Left ventricle myocardium superior (tissue), 1 donor: ENCODE measurements at places on chromosomes 4 and X.

DNA sequence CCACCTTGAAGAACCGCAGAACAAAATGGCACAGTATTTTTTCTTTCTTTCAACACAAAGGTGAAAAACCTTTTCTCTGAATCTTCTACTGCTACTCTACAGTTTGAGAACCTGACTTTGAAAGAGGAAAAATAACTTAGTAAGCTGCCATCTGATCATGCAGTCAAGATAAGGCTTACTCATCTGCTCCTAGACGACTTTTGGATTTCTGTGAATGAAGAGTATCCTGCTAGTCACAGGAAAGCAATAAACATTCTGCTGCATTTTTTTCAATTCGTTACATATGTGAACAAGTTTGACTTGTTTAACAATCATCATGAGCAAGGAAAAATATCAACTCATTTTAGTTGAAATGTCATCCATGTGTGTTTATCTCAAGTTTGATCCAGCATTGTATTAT, 25.2 kb downstream of the TIGD2 start:
- DNase-seq, result no peak

- DNase-seq, result no peak
Measured at GRCh38 chr4:117755438-117755837, 278.8 kb upstream of the NDST3 start.

DNA sequence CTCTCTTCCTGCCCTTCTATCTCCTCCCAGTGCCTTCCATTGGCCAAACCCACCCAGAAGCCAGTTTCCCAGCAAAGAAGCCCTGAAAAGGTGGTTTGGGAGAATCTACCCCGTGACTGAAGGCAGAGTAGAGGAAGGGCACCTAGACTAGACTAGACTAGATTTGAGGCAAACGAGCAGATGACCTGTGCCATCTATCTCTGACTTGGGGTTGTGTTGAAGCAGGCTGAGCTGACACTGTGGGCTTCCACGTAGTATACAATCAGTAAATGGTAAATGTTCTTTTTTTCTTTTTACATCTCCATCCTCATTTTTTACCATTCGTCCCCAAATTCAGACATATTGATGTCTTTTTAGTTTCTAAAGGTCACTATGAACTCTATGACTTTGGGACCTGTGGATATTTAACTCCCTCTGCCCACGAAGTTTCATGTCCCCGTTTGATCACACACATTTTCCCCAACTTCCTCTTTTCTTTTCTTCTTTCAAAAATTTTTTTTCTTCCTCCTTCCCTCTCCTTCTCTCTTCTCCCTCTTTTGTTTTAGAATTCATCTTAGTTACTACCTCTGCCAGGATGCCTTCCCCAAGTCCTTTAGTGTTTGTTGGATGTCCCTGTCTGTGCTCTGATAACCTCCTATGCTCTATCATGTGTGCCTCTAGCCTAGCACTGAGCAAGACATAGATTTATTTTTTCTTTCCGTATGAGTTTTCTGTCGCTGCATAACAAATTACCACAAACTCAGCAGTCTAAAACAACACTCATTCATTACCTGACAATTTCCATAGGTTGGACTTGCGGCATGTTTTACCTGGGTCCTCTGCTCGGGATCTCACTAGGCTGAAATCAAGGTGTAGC, 6.2 kb upstream of the AFF1 start:
- DNase-seq, result no peak

GRCh38 chrX:23662853-23663252, 4.4 kb upstream of the PRDX4 start:
- no peak for DNase-seq

GRCh38 chr4:59727745-59728144, 1472.4 kb upstream of the ADGRL3 start:
- no peak for DNase-seq

DNA sequence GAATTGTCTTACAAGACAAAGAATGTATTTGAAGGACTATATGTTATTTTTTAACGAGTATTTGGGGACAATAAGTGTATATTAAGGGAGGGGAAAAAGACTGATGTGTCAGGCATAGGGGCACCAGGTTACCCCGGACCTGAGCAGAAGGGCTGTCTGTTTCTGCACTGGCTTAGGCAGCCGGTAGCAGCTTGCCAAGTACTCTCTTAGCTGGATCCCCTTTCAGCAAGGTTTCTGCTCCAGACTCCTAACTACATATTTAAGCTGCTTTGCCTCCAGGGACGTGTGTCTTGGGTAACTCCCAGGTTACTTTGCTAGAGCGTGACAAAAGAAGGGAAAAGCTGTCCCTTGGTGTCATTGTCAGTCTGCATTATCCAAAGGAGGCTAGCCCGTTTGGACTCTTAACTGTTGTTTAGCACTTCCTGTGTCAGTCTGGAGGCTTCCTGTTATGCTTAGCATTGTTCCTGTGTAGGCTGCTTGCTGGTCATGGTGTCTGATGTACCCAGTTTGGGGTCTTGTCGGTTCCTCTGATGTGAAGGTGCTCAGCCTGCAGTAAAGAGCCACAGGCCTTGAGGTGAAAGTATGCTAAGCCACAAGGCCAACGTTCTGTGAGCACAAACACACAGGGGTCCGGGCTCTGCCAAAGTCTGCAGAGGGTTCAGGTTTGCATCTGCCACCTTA, 11.6 kb downstream of the CXCR3 start:
- no peak for DNase-seq

- no peak for DNase-seq
Measured at GRCh38 chr4:29549342-29549741, 1170.8 kb upstream of the PCDH7 start.

DNA sequence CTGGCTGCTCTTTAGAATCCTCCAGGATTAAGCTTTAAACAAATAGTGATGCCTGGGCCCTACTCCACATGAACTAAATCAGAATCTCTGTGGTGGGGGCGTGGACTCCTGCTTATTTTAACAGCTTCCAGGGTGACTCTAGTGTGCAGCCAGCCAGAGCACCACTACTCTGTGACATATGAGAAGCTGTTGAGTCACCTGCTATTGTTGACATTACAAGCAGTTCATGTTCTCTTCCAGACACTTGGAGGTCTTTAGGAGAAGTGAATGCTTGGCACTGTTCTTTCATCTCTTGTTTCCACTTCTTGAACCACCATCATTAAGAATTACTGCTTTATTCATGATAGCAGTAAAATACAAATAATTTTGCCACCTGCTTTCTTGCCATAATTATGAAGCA, 426 bp upstream of the C4orf51 start:
- DNase-seq, result peak; percentile 33

DNA sequence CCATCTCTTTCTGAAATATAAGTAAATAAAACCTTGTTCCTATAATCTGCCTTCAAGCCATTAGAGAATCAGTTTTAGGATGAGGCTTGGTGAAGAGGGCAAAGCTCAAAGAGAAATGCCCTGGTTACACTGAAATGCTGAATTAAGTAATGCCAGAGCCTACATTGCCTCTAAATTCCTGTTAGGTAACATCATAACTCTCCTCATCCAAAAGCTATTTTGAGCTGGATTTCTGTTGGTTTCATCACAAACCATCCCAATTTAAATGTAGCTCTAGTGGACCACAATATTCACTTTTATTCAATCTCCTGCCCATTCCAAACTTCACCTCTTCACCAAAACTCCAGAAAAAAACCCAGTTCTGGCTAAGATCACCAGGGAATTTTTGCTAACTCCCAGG, 1319.7 kb upstream of the TENM3 start:
- DNase-seq, result no peak

- no peak for DNase-seq
Measured at GRCh38 chr4:79399076-79399475, 9.0 kb downstream of the GK2 start.

DNA sequence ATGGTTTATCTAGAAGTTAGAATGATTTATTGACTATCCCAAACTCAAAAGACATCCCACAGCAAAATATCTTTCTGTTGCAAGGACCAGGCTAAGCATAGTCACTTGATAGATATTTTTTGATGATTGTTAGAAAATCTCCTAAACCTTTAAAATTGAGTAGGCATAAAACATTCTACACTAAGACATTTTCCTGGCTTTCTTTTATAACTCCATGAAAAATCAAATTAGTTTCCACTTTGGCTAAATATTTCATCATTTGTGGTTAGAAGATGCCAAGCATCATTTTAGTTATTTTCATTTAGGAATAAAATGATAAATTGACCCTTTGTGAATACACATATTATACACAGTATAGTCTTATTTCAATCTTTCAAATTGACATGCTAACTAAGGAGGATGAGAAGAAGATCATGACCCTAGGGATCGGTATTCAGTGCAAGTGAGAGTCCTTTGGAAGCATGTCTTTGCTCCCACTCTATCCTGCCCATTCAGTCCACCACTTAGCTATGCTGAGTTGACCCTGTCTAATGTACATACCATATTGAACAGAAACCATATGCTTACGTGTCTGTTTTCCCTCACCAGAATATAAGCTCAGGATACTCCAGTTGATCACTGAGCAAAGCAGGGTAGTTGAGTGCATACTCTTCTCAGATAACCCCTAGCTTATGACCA, 136.6 kb upstream of the OTUD4 start:
- no peak for DNase-seq

GRCh38 chr4:173924561-173924960, 358.9 kb downstream of the FBXO8 start:
- DNase-seq, result no peak
